Hematopoietic multipotent progenitor cell treated with erythropoietin and hydrocortisone succinate and interleukin-3 and kit ligand, for 8 days (in vitro differentiated cells): ENCODE measurements at places on chromosomes 4 and X.

DNA sequence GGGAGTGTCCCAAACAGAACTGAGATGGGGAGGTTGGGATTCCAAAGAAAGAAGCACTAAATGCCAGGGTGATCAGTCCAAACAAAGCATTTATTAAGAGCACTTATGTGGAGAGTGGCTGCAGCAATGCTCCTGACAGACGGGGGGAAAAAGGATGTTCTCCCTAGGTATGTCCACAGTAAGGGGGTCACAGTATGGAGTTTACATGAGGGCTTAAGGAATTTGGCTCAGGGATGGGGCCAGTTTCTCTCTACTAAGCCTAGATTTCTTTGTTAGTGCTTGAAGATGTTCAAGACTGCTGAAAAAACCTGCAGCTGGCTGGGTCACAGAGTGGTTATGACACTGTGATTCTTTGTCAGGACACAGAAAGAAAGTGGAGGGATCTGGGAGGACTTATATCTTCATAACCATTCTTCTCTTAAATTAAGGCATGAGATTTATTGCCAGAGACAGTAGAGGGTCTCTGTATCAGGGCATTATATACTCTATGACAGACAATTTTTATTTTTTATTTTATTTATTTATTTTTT, 1468.0 kb downstream of the C4orf33 start:
- no peak for DNase-seq

GRCh38 chr4:37935026-37935425, 25.2 kb upstream of the PTTG2 start:
- DNase-seq: no peak

DNA sequence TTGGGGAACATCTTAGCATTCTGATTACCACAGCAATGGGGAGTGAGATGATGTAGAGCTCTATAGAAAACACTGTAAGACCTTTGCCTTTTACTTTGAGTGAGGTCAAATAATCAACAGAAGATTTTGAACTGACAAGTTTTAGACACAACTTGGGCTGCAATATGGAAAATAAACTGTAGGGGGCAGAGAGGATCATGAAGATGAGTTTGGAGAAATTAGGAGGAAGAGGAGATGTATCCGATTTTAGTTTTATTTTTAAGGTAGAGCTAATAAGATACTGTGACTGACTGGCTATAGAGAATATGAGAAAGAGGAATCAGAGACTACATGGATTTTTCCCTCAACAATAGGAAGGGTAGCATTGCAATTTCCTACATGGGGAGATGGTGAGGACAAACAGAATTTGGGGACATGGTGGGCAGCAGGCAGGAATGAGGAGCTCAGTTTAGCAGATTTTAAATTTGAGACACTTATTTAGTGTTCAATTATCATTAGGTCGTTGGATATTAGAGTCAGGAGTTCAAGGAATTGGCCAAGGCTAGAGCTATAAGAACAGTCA, 563.1 kb downstream of the INPP4B start:
- peak; percentile 15 for DNase-seq

DNA sequence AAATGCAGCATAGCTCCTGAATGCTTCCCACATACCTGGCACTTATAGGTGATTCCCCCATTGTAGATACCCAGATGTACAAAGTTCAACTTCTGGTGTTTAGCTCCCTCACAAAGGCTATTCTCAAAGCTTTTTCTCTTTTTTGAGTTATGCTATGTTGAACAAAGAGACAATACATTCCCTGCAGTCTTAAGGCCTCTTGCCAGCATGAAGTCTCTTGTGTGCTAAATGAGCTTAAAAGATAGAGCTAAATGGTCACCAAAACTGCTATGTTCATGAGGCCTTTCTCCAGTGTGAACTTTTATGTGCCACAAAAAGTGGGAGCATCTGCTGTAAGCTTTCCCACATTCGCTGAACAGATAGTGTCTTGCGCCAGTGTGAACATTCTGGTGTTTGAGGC, 111.2 kb upstream of the TMEM47 start:
- no peak for DNase-seq

- no peak for DNase-seq
These were observed 76.2 kb downstream of the ANTXR2 start for GRCh38 chr4:79996851-79997250.
